ENCODE measurements at places on chromosomes 2 and 18.

- no peak for DNase-seq
Observed at GRCh38 chr2:120209427-120210269, 13.6 kb downstream of the TMEM185B start.

DNA sequence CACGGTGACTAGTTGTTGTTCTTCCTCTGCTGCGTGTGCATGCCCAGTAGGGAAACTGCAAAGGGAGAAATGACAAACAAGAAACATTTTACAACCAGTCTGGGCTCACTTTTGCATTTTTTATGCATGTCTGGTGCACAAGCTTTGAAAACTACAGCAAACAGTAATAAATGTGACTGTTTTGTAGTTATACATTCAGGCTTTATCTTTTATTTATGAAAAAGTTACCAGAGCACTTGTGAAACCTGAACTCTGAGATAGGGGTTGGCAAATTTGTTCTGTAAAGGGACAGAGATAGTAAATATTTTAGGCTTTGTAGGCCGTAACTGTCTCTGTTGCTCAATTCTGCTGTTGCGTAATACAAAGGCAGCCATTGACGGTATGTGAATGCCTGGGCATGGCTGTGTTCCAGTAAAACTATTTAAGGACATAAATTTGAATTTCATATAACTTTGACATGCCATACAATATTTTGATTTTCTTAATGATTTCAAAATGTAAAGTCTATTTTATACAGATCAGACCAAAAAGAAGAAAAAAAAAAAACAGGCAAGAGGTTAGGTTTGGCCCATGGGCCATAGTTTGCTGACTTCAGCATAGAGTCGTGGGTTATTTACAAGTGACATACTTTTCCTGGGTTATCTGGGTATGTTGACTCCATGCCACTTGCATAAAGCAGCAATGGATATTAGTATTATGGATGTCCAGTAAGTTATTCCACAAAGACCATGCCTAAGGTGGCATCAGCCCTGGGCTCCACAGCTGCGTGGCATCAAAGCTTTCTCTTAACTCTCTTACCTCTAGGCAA, 53.6 kb upstream of the EML6 start:
- DNase-seq = no peak

DNA sequence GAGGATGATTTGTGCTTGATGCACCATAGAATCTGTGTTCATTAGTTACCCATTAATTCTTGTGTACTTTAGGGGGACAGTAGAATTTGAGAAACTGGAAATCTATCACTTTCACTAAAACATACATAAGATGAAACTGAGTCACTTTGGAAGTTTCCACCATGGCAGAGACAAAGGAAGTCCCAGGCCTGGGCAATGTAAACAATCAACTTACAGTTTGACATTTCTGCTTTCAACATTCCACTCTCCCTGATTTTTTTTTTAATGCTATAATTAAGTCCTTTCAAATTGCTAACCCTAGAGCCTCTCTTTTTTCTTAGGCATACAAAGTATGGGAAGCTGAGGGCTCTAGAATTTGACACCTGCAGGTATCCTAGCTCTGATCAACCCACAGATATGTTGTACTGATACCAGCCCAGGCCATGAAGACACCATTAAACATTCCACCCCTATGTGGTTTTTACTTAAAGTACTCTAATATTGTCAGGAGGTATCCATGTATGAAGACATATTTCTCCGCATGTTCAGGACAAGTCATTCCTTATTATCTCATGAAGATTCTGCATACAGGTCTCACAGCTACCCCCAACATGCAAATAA, 88.5 kb upstream of the GLS start:
- no peak for DNase-seq

DNA sequence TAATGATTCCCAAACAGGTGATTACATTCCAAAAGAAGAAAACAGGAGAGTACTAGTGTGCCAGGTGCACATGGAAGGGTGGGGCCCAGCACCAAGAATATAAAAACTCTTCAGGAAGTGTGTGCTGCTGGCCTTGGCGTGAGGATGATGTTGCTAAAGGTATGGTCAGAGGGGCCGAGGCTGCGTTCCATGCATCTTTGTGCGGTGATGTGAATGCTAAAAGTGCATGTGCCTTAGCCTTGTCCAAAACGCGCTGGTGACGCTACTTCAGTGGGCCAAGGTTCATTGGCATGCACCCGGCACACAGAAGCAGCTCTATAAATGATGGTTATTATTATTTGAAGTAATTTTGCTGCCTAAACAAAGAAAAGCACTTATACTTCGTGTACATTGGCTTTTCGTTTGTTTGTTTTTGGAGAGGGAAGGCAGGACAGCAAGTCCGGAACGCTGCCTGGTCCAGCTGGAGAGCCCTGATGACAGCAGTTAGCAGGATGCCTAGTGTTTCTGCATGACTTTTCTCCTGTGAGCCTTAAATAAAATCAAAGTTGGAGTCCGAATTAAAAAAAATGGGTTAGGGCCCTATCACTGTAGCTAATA, 2.9 kb downstream of the ALKAL2 start:
- DNase-seq = no peak

GRCh38 chr18:78431606-78432005, 548.0 kb upstream of the SALL3 start:
- no peak for DNase-seq

Measured in activated CD8-positive, alpha-beta memory T cell treated with anti-CD3 and anti-CD28 coated beads for 4 hours (primary cell).